Stimulated activated CD4-positive, alpha-beta T cell treated with anti-CD3 and anti-CD28 coated beads, Interleukin-12 subunit alpha, Interleukin-12 subunit beta, amount 100 ng/mL, for 24 hours (primary cell): ENCODE measurements at places on chromosomes 16 and 17.
A peak's percentile ranks its signal among the peaks of the same experiment; 100 is the strongest.

GRCh38 chr16:73847090-73847489 lies 449.5 kb upstream of the PSMD7 start:
- no peak for DNase-seq

GRCh38 chr17:39143552-39144093 lies 7.8 kb downstream of the PLXDC1 start:
- DNase-seq = no peak

GRCh38 chr17:64002658-64003525 lies 4.7 kb downstream of the PRR29 start:
- DNase-seq = no peak

DNA sequence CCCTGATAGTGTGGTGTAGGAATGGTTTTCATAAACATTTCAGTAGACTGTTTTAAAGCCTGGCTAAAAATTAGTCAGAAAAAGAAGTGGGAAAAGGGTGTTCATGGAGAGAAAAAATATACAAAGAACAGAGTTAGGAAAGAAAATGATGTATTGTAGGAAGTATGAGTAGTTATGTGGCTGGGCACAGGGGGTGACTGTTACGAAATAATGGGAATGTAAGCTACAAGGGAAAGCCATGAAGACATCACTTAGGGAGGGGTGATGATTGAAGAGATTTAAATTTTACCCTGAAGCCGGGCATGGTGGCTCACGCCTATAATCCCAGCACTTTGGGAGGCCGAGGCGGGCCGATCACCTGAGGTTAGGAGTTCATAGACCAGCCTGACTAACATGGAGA lies 55.3 kb downstream of the NUP88 start:
- no peak for DNase-seq

GRCh38 chr16:3007957-3008689 lies 4.6 kb upstream of the CLDN9 start:
- no peak for DNase-seq

GRCh38 chr16:87970186-87970585 lies 19.0 kb downstream of the BANP start:
- DNase-seq = no peak

GRCh38 chr17:77281122-77281903 lies 140.5 kb downstream of the SEC14L1 start:
- DNase-seq = peak; percentile 23

DNA sequence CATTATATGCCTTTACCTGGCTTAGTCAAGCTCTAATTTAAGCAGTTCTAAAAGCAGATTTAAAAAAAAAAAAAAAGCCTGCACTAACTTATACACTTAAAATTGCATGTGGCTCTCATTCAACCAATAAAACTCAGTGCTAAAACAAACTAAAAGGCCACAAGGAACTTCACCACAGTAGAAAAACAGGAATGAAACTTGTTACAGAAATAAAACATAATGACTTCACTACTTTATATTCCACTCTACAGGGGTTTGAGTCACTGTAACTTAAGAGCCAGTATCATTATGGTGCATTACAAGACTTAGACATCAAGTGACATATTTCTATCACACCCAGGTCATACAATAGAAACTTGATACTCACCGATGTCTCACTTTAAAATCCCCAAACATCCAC lies 11.1 kb downstream of the CA10 start:
- DNase-seq = no peak

DNA sequence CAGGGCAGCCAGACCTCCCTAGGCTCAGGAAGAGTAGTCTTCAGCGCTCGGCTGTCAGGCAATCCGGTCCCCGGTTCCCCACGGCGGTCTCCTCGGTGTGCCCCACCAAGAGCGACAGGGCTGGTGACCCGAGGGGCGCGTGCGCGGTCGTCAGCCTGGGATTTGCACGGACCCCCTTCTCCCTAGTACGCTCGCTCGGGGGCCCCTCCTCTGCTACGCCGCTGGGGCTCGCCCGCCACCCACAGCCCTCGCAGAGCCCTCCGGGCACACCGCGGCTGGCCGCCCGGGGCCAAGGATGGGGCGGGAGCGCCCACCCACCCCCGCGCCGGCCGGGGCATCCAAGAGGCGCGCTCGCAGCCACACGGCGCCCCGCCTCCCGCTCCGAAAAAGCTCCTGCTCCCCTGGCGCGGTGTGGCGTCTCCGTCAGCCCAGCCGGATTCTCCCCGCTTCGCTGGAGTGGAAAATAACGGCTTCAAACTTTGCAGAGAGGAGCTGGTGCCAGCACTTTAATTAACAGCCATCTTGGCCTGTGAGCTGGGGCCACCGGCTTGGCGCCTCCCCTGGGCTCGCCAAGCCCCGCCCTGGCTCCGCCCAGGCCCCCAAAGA lies 2.1 kb upstream of the C1QL1 start:
- no peak for DNase-seq

- no peak for DNase-seq
Observed at GRCh38 chr16:4783951-4784336, 4.2 kb downstream of the SEPTIN12 start.

GRCh38 chr17:4472286-4472685 lies 26.4 kb upstream of the SPNS2 start:
- no peak for DNase-seq

GRCh38 chr16:48452991-48453760 lies 68.0 kb upstream of the SIAH1 start:
- no peak for DNase-seq

DNA sequence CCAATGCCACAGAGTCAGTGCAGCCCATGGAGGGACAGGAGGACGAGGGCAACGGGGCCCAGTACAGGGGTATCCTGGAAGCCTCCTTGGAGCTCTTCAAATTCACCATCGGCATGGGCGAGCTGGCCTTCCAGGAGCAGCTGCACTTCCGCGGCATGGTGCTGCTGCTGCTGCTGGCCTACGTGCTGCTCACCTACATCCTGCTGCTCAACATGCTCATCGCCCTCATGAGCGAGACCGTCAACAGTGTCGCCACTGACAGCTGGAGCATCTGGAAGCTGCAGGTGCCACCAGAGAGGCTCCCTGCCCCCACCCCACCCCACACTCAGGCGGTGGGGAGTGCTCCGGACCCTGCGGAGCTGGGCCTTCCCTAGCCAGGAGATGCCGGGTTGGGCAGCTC lies 16.6 kb downstream of the TRPV2 start:
- no peak for DNase-seq

DNA sequence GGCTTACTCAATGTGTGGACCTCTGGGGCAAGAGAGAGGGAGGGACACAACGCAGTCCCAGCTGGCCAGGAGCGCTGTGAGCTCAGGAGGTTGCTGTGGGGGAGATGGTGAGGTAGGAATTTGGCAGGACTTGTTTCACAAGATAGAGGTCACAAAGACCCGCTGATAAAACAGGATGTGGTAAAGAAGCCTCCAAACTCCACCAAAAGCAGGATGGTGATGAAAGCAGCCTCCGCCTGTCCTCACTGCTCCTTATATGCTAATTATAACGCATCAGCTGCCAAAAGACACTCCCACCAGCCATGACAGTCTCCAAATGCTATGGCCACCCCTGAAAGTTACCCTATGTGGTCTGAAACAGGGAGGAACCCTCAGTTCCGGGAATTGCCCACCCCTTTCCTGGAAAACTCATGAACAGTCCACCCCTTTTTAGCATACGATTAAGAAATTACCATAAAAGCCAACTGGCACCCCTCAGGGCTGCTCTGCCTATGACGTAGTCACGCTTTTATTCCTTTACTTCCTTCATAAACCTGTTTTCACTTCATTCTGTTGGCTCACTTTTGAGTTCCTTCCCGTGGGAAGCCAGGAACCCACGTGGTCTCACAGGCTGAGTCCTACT lies 5.3 kb upstream of the EIF4A3 start:
- no peak for DNase-seq

- DNase-seq = no peak
Observed at GRCh38 chr16:69057400-69058378, 47.8 kb upstream of the HAS3 start.

DNA sequence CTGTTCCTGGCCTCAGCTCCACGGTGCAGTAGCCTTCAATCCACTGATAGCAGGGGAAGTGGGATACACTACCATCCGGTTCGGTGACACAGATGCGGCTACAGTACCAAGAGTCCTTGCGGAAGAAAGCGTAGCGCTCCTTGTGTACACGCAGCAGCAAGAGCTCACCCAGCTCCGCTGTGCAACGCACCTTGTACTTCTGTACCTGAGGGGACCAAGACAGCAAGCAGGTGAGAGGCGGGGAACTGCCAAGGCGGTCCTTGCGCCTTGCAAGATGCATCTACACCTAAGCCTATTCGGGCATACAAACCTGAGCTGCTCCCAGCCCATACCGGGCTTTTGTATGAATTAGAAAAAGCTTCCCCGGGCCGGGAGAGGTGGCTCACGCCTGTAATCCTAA lies 1.5 kb downstream of the ALOXE3 start:
- DNase-seq = no peak

DNA sequence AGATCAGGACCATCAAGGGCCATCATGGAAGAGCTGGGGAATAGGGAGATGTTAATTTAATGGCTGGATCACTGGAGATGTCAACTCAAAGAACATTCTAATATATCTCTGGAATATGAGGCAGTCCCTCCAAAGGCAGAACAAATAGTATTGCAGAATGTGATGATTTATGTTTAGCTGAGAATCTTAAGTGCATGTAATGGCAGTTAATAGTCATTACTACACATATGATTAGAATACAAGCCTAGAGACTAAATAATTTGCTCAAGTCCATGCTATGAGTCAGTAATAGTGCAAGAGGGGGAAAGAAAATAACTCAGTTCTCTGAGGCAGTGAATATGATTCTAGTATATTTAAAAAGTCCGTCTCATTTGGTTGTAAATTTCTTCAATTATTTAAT lies 32.3 kb downstream of the SNTB2 start:
- DNase-seq = no peak

DNA sequence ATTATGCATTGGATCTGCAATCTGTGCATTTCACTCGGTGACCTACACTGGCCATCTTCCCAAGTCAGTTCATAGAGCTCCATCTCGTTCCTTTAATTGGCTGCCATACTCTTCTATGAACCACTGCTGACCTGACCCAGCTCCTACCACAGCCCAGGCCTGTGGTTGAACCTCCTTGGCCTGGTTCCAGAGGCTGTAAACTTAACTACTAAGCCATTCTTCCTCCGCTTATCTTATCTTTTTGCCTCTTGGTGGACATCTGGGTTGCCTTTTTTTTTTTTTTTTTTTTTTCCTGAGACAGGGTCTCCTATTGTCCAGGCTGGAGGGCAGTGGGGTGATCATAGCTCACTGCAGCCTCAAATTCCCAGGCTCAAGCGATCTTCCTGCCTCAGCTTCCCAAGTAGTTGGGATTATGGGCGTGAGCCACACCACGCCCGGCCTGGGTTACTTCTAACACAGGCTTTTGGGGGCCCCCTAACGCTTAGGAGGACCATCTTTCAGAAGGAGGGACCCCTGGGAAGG lies 18.3 kb downstream of the COQ7 start:
- DNase-seq = no peak

DNA sequence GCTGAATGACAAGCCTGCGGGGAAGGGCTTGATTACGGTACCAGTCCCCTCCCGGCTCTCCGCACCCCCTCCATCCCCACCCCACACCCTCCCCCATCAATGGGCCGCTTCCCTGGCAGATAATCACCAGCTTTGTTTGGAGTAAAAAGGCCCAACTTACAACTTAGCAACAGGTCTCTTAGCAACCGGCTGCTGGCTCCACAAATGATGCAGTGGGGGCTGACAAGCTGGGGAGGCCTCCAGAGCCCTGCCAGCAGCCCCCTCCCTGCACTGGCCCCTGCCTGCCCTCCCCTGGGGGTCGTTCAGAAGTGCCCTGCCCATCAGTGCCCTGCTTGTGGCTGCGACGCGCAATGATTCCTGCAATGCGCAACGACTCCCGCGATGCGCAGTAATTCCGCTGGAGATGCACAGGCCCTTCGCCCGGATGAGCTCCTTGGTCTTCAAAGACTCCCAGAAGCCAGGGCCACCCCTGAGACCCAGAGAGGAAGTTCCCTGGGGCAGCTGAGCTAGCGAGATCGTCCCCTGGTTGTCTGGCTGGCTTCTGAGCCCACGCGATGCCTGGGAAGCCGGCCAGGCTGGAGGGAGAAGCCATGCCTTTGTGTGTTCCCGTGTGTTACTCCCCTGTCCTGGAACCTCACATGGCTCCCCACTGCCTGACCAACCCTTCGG lies 23.3 kb downstream of the CPNE2 start:
- DNase-seq = no peak

DNA sequence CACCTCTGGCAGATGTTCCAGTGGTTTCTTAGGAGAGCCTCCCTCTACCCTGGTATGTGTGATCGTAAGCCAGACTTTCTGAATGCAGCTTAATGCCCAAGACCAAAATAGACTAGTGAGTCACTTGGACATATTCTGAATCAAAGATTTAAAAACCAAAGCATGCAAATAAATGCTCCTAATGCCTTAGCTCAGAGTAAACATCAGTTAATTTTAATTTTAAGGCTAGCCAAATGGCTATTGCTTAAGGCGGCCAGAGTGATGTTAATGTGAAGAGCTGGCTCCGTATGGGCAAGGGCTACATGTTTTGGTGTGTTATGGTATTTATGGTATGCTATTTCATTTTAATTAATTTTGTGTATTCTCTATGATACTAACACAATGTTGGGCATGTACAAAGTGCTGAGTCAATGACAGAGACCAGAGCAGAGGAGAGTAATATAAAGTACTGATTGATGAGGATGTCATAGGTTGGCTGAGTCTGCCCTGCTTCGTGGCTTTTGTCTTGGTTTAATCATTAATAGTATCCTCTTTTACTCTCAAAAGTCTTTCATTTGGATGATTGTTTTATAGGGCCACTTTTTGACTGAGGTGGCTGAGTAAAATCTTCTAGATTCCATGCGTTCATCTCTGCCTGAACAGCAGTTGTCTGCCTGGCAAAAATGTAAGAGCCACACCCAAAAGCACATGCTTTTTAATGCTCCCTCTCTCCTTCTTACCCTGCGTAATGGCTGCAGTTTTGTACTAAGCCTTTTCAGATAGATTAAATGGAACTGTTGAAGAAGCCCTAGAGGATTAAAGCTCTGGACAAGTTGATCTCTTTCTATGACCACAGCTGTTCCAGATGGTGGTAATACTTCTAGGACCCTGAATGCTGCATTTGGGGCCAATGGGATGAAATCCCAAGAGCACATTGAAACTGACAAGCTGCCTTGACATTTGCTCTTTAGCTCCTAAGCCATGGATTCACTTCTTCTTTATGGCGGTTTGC lies 59.6 kb downstream of the MAP2K6 start:
- no peak for DNase-seq

DNA sequence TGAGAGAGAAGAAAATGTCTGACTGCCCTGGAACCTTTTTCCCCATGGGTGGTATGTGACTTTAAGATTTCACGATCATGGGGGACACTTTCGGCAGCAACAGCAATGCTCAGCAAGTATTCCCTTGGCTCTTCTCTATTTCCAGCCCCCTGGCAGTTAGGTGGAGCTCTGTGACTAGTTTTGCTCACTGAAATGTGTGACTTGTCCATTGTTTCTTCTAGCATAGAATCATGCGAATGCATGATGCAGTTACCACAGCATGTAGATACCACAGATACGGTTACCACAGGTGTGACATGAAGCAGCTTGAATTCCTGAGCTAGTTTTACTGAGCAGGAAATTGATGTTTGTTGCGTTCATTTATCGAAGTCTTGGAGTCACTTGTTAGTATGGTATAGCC lies 1034.5 kb upstream of the EEF2KMT start:
- DNase-seq = no peak

DNA sequence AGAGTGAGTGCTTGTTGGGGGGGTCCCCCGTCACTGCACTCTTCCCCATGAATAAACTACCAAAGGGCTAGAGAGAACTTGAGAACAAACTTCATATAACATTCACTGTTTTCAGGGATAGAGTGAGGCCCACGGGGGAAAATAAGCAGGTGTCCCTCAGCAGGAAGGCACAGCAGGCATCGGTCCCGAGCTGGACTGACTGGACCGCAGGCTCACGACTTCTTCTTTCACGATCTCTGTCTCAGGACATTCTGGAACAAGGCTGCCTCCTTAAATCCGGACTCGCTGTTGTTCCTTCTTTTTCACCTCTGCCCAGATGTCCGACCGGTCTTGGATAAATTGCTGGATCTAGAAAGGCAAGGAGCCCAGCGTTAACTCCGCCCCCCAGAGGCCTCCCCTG lies 14.8 kb downstream of the CCDC42 start:
- no peak for DNase-seq
